NCI-H774 (cell line): ENCODE measurements at places on chromosomes 12 and 14.

DNA sequence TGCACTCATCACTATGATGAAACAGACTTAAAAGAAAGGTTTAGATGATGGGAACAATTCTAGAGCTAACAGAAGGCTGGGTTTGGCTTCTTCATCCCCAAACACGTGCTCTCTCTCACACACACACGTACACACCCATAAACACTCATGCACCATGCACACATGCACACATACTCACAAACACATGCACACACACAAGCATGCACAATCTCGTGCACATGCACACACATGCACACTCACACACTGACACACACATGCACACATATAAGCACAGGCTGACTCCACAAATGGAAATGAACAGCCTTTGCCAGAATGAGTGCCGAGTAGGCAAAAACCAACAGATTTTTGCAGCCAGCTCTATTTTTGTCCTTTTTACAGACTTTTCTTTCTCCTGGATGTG, 1571.6 kb downstream of the AACS start:
- DNase-seq: no peak

DNA sequence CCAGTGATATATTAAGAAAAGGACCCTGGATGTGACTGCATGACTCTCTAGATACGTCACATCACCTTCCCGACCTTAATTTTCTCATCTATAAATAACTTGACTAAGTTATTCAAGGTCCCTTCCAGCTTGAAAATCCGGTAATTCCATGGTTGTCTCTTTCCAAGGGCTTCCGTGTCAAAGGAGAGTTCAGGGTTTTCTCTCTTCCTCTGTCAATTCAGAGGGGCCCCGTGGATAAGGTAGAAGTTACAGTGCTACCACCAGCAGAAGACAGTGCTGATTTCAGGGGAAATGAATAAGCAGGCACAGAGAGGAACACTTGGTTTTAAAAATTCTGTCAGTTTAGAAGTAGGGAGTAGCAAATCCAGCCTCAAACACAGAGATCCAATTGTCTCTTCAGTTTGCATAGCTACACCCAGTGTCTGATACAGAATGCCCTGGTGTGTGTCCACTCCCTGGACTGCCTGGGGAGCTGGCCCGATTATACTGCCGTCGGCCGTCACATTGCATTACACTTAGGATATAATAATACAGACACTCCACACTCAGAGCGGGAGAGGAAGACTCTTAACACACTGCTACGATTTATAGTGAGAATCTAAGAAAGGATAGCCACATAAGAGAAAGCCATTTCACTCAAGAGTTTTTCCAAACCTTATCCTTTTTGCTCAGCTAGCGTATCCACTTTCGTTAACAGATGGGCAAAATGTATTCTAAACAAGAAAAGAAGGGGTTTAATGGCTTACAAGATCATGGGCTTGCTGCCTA, 54.7 kb upstream of the GTF2A1 start:
- no peak for DNase-seq

- DNase-seq: no peak
Measured at GRCh38 chr12:130281153-130281799, 56.4 kb upstream of the PIWIL1 start.

DNA sequence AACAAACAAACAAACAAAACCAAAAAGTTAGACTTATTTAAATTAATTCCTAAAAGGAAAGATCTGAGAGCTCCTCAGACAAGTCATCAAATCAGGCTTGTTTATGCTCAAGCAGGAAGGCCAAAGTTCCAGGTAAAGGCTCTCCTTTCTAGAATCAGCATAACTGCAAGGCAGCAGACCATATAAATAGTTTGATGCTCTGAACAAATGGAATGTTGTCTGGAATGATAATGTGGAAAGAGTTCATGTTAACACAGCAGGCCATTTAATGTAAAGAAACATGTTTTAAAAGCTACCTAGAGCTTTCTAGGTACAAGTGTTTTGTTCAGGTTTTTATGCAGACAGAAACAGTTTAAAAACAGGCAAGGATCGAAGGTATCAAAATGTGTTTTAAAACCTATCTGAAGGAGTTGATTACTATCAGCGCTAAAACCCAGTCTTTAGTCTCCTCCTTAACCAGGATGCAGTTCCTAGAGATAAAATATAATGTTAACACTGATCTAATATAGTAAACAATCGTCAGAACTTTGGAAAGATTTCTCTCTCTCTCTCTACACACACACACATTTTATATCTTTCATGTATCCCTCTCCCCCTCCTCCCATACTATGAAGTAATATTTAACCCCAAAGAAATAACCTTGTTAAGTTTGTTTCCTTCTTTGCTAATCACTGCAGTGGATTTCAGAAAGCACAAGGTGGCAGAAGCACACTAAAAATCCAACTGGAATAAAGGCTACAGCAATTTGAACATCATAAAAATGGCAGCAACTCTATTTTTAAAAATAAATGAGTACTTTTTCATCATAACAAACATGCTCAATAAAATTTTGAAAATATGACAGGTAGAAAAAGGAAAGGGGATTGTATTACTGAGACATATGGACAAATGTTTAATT, 135.5 kb downstream of the PAWR start:
- DNase-seq: no peak

- peak; percentile 79 for DNase-seq
Measured at GRCh38 chr14:36857136-36857535, 195.5 kb downstream of the PAX9 start.

DNA sequence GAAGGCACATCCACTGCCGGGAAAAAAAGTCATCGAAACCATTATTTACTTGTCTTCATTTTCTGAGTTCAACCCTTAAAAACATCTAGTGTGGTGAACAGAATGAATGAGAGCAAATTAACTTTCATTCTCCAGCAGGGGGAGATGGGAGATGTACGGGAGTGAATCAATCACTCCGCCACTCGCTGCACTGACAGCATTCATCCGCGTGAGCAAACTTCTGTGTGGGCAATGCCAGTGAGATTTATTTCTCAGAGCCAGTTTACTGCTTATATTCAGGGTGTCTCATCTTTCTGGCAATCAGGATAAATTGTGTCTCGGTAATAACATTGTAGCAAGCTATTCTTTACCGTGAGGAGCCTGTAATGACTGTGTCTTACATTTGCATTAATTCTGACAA, 463.6 kb upstream of the MIS18BP1 start:
- DNase-seq: no peak

DNA sequence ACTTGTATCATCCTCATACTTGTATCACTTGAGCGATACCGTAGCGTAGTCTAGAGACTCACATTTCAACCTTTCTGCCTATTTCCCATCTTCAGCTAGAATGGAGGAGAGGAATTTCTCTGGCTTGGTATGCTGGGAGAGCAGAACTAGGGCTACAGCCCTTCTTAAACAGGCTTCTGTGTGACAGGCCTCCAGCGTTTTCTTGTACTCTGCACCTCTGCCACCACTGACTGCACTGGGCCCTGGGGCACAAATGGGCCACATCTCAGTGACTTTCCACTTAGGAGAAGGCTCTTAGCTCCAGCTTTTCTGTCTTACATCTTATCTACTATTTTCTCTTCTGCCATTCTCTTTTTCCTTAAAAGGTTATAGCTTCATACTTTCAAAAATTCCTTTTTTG, 26.8 kb downstream of the HCFC2 start:
- DNase-seq: no peak

DNA sequence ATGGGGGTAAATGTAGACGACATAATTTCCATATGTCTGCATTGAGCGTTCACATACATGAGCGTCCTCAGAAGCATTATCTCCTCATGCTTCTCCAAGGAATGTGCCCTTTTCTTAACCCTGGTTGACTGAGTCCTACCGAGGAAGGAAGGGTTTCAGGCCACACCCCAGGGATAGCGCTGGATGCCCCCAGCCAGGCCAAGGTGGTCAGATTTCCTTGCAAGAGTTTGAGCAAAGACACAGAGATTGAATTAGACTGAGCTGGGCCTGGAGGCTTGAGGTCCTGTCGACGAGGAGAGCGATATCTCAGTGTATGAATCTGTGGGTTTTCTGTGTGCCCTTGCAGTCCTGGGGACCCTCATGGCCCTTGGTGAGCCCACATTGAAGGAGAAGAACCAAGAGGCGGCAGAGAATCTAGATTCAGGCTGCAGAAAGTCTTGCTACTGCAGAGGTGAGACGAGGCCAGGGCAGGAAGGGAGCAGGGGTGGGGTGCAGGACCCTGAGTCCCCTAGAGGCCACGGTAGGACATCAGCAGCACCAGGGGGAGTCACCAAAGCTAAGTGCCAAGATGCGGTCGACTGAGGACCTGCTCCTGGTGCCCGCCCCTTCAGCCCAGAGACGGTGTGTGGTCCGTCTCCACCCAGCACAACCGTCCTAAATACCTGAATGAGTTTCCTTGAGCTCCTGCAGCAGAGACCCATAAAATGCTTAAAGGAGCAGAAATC, 94.7 kb upstream of the DIO3 start:
- no peak for DNase-seq

- DNase-seq: no peak
Measured at GRCh38 chr12:114976959-114977358, 293.0 kb upstream of the TBX3 start.

DNA sequence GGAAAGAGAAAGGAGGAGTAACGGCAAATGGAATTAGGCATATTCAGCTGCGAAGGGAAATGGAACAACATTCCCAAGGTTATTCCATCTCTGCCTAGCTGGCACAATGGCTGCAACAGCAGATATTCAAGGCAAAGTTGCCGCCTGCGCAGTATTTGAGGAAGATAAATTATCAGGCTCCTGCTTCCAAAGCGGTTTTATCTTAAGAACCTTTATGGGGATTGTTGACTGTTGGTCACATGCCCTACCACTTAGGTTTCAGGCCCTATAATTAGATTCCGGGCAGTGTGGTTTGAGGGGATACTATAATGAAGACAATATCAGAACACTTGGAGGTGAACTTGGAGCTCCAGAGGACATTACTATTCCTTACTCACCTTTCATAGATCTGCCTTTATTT, 99.7 kb downstream of the FGD4 start:
- DNase-seq: no peak

DNA sequence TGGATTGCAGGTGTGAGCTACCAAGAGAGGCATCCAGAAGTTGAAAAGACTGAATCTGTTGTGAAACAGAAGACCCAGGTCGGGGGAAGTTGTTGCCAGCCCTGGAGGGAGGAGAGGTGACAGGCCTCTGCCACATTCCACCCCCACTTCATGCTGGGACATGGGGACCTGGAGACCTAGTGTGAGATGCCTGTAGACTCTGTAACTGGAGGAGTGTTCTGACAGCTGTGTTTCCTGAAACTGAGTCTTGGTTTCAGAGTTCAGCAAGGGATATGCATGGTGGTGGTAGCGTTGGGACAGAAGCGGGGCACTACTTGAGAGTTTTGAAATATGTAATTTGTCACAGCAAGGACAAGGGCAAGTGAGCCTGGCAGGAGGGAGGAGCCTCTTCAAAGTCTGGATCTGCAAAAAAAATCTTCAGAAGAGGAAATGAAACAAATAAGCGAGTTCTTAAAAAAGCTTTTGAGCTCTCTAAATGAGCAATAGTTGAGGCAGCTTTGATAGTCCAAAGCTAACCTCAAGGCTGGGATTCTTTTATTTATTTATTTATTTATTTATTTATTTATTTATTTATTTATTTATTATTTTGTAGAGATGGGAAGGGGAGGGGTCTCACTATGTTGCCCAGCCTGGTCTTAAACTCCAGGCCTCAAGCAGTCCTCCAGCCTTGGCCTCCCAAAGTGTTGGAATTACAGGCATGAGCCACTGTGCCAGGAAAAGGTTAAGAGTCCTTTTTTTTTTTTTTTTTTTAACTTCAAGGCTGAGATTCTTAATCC, 58.9 kb upstream of the EEA1 start:
- no peak for DNase-seq

DNA sequence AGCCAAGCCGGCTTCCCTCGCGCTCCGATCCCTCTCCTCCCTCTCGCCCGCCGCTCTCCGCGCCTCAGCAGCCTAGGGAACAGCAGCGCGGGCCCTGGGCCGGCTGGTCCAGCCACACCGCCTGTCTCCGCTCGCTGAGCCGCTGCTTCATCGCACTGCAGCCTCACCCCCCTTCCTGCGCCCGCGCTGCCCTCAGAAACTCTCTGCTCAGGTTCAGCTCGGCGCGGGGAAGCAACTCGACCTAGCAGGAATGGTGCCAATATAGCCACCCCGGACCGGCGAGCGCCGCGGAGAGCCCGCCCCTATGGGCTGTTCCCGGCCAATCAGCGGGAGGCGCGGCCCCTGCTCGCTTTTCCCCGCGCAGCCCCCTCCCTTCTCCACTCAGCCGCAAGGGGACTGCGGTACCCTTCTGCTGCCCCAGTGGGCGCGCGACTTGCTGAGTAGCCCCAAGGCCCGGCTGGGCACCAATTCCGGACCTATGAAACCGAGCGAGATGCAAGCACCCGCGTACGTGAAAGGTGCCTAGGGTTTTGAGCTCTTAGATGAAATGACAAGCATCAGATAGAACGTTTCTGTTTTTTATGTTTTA, at the start of gene ADAMTS20:
Gene ADAMTS20 (minus strand): TSS at position 233 of the 589 bp plus-strand sequence. CDS start 282 bp downstream, outside the sequence.
- DNase-seq: no peak

DNA sequence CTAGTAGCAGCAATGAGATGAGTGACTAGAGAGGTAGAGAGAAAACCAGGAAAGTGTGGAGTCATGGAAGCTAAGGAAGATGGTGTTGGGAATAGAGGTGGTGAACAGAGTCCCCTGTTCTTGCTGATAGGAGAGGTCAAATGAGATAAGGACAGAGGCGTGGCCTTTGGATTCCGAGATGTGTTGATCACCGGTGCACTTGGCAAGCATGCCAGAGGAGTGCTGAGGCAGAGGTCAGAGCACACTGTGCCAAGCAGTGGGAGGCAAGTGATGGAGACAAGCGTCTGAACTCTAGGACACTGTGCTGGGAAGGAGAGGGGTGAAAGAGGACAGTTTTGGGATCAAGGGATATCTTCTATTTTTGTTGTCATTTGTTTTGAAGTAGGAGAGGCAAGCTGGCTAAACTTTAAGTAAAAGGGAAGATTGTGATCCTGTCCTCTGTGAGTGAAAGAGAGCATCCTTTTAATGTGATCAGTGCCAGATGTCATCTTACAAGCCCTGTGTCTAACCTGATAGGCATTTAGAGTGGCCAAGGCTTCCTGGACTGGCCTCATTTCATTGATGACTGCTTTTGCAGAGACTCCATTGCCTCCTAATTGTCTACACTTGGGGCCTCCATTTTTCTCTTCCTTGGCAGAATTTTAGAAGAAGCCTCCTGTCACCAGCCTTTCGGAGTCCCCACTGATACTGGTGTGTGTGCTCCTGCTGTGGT, 336.4 kb downstream of the CACNA1C start:
- no peak for DNase-seq

- no peak for DNase-seq
Measured at GRCh38 chr12:88433997-88434703, 146.1 kb downstream of the KITLG start.

GRCh38 chr14:97788364-97788763, 991.2 kb downstream of the VRK1 start:
- DNase-seq: no peak

DNA sequence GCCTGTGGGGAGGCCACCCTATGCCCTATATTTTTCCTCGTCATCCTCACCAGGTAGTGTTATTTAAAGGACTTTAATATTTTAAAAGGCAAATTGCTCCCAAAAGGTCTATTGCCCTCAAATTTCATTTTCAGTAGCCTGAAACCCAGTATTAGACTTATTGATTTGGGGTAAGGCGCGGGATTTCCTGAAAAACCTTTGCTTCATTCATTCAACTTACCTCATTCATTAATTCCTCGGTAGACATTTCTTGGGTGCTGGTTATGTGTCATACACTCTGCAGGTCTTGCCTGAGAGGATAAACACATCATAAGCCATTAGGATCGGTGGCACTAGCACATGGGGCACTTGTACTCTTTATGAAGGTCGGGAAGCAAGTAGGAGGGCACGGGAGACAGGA, 99.2 kb downstream of the ARF6 start:
- no peak for DNase-seq

GRCh38 chr12:12723681-12724420, 6.7 kb downstream of the CDKN1B start:
- no peak for DNase-seq

- DNase-seq: peak; percentile 29
Measured at GRCh38 chr14:94548999-94549985, 11.9 kb upstream of the SERPINA4 start.
